ENCODE measurements at places on chromosomes 4 and X.
A peak's percentile ranks its signal among the peaks of the same experiment; 100 is the strongest.

DNA sequence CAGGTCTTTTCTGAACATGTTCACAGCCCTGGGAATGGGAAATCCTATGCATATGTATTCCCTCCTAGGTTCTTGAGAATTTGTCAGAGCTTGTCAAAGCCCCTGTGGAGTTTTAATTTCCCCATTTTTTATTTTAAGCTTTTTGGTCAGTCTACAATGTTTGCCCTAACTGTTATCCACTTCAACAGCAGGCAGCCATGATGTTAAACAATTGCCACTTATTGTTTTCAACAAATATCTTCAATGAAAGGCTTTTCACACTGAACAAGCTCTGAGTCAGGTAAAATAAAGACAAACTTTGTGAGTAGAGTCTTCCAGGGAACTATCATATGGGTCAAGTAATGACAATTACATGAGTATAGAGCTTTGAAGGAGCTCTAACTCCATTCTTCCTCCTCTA lies 25.0 kb upstream of the ATP1B4 start:
- no peak for DNase-seq

DNA sequence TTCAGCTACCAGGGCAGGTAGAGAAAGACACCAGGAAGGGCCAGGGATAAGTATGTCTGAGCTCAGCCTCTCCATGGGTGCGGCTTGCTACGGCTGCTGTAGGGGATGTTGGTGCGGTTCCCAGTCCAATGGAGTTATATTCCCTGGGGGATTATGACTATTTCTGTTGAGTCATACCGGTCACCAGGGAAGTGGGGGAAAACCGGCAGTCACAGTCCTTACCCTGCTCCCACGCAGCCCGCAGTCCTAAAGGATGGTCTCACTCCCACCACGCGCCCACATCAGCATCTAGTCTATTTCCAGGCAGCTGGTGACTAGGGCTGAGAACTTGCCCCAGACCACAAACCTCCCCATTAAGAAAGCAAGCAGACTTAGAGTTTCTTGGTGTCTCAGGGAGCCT lies 191.6 kb downstream of the VEGFC start:
- DNase-seq = no peak

DNA sequence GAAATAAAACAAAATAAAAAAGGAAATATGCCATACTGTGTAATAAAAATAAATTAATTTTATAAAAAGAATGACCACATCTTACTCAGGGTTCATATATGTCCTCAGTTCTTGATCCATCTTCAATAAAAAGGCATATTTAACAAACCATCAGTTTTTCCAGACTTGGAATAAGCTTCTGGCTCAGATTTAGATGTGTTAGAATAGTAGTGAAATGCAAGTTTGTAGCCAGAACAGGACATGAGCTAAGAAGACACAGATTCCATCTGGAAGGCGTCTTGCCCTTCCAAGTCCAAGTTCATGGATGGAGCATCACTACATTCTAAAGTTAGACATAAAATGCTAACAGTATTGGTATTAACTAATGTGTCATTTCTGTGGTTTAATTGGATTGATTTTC lies 10.3 kb upstream of the LSM6 start:
- DNase-seq = no peak

DNA sequence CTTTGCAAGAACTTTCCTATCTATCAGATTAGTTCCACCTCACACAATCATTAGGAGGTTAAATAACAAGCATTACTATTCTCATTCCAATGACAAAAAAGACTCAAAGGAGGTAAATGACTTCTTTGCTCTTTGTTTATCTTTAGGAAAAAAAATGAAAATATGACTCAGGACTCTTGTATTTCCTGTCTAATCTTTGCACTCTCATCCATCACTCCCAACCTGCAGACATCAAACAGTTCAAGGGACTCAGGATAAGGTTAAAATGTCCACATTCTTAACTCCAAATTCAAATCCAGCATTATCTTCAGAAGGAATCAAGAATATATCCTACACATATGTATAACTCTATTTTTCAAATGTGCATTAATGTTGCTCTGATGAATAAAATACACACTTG lies 139.6 kb downstream of the UNC5C start:
- DNase-seq = no peak

- DNase-seq = no peak
Observed at GRCh38 chr4:15552557-15553362, 83.1 kb downstream of the CC2D2A start.

DNA sequence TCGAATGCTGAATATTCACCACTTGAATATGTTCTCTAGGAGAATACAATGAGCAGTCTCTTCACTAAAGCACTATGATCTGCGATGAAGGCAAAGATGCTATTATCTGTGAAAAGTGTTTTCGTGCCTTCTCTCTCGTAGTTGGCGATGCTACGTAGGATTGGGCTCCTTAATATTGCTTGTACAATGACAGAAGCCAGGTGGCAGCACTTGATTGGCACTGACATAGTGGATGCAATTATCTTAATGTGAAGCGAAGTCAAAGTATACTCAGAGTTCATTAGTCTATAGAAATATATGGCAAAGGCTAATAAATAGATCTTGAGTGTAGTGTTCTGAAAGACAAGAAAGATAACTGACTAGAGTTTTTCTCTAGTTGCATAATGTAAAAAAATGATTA lies 1135.7 kb upstream of the AGA start:
- no peak for DNase-seq

DNA sequence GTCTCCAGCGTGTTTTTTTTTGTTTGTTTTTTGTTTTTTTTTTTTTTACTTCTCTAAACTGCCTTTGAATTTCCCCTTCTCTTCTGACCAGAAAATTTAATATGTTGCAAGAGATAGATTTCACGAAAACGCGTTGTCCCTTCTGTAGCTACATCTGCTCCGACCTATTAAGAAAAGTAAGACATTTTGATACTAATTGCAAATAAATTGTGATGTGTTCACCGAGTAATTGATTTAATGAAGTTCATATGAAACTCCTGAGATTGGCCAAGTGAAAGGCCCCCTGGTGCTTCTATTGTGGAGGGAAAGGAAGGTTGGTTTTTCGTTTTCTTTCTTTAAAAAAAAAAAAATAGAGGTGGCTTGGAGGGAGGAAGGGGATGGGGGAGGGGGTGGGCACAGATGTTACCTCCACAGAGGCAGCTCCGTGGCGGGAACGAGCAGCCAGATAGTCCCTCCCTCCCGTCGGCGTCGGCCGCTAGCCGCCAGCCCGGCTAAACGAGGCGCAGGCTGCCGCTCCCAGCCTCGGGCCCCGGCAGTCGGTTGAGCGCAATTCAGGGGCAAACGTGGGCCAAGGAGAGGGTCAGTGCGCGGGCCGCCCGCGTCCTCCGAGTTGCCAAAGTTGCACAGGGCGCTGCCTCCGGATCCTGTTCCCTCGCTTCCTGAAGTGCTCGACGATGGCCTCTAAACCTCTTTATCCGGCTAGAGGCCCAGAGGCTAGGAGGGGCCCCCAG lies 139.1 kb upstream of the ZIC3 start:
- DNase-seq = no peak

DNA sequence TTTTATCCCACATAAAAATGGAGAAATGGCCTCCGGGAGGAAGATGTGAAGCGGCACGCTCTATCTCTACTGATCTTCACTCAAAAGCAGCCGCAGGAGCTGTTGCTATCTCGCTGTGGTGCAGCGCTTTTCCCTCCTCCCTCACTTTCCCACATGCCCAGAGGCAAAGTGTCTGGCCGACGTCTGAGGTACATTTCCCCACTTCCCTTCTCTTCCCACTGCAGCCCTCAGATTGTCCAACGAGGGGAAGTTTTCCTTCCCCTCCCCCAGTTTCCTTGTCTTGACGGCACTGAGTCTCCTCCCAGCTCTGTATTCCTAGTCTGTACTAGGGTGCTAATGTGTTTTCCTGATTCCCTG lies 660 bp upstream of the COL25A1 start:
- DNase-seq = no peak

DNA sequence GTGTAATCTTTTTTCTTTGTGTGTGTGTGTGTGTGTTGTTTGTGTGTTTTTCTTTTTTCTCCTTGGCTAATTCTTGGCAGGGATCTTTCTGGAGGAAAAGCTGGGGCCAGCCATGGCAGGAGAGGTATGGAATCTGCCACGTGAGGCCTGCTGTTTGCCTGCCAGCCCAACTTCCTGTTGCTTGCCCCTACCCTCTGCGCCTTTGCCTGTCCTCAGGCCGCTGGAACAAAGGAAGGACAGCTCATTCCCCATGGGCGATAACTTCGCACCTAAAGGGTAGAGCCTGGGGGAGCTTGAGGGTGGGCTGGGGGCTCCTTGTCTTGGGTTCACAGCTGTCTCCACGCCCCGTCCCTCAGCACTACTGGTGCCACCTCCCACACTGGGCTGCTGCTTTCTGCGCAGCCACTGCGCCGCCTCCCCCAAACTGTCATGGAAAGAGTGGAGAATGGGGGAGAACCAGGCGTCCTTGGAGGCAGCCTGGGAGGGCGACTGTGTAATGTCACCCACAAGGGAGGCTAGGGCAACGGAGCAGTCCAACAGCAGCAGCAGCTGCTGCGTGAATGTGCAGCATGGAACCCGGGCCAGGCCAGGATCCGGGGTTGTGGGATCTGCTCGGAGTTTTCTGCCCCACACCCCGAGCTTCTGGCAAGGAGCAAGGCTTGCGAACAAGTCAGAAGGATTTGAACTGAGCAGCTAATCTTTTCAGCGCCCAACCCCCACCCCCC lies 12.3 kb upstream of the YIPF7 start:
- no peak for DNase-seq

DNA sequence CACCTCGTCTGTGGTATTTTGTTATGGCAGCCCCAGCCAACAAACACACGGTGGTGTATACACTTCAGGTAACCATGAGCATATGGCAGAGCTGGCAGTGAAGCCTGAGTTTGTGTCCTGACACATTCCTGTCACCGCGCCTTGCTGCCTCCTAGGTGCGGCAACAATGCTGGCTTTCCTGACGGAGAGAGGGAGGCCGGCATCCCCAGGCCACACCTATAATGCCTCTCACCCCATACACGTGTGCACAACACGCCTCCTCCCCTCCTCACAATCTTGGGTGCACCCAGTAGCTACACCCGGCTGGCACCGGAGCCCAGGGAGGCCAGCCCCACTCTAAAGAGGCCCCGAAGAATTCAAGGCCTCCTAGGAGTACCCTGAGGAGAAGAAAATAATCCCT lies 158.5 kb downstream of the NSUN7 start:
- peak; percentile 54 for DNase-seq

- peak; percentile 61 for DNase-seq
Observed at GRCh38 chrX:121356139-121356849, 308.9 kb downstream of the GLUD2 start.

GRCh38 chrX:37926700-37927099 lies 79.3 kb upstream of the DYNLT3 start:
- no peak for DNase-seq

GRCh38 chr4:98555798-98556445 lies 102.5 kb downstream of the TSPAN5 start:
- no peak for DNase-seq

DNA sequence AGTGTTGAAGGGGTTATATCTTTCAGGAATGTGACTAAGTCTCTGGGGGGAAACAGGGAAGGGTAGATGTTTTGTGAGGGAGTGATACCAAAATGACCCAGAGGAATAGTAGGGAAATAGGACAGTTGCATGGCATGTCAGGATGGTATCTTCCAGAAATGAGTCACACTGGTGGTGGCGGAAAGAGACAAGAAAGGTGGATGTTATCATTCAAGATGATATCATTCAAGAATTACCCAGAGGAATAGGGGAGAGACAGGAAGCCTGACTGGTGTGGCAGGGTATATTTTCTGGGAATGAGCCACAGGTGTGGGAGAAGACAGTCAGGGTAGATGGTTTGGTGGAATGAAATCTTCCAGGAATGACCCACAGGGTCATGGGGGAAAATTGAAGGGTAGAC lies 61.1 kb downstream of the MAOA start:
- no peak for DNase-seq

- DNase-seq = no peak
Observed at GRCh38 chr4:139986106-139986505, 167.9 kb downstream of the MAML3 start.

DNA sequence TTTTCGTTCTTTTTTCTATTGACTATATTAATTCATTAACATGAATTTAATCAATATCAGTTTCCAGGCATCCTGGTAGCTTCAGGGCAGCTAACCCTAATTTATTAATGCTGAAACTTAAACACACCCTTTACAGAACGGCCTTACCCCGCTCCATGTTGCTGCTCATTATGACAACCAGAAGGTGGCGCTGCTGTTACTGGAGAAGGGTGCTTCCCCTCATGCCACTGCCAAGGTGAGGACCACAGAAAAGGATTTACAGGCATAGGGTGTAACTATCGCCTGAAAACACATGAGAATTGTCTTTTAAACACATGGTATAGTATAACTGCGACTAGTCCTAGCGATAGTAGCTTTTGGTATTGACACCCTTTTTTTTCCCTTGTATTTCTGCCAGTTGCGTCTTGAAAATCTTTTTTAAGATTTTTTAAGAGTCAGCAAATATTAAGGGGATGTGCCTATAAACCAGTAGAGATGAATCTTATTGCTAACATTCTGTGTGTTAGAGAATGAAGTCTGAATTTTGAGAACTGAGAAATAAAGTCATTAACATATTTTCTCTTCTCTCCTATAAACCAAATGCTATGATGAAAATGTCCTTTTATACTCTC lies 229.0 kb downstream of the ANK2 start:
- DNase-seq = no peak

- no peak for DNase-seq
Observed at GRCh38 chr4:185437809-185438208, 12.0 kb upstream of the UFSP2 start.

GRCh38 chr4:118037955-118038354 lies 3.7 kb downstream of the NDST3 start:
- no peak for DNase-seq

DNA sequence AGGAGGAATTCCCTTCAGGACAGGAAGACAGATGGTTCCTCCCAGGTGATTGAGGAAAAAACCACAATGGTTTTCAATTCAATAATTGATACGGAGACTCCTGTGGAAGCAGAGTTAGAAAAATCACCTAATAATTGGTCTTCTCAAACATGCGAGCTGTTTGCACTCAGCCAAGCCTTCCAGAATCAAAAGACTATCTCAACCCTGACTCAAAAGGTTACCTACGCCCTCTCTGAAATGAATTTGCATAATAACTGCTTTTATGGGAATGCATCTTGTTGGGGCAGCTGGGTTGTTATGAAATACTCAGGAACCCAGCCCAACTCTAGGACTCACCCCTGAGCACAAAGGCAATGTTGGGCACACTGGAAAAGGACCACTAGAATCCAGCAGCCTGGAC lies 66.9 kb upstream of the ARSJ start:
- DNase-seq = no peak
